GM12864 (cell line): ENCODE measurements at places on chromosomes 2 and 18.
A peak's percentile ranks its signal among the peaks of the same experiment; 100 is the strongest.

GRCh38 chr2:44579115-44579836, 217.5 kb downstream of the CAMKMT start:
- DNase-seq = no peak

GRCh38 chr2:121570036-121570666, 39.5 kb downstream of the RNU4ATAC start:
- no peak for DNase-seq

DNA sequence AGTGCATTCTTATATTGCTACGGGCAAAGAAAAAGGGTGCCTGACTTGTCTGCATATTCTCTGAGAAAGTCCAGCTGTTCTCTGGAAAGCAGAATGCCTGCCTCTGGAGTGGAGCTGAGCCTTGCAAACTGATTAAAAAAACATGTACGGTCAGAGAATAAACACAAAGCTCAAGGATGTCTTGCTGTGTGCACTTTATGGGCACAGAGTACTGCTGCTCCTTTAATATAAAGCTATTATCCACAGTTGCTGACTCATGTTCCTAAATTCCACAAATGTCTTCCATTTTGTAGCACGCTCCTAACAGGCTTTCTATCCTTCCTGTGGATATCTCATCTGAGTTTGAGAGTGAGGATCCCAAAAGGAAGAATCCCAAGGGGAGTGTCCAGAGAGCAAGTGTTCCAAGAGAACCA, 229.0 kb downstream of the MREG start:
- no peak for DNase-seq

DNA sequence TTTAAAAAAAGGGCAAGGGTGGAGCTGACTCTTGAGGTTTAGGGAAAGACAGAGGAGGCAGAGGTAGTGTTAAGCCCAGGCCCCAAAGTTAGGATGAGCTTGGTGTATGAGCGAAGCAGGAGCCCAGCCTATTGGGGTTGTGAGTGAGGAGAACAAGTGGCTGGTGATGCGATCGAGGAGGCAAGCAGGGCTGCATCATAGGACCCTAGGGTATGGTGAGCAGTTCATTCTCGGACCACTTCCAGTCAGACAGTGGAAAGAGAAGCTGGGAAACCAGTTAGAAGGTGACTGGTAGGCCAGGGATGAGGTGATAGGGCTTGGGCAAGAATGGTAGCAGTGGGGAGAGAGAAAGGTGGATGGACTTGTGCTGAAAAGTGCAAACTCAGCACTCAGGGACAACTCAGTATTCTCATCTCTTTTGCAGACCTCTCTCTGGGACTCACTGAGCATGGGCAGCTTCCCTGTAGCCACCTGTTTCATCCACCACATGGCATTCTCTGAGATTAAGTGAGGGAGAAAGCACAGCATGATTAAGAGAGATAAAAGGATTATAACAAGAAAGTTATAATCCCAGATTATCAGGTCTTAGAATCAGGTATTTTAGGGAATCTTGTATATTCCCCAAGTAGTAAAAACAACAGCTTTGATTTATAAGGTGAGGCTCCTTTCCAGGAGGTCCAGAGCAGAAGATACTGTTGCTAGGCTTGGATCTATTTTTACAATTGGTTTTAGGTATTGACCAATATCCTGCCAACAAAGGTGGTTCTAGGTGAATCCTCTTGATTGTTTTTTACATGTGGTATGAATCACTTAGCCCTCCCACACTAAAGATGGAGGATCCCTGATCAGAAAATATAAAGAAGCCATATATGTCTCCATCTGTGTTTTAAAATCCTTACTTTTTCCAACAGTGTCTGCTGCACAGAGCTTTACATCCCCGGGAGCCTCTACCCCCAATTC, 38.3 kb downstream of the XRCC5 start:
- DNase-seq = no peak

- DNase-seq = no peak
Observed at GRCh38 chr2:203740871-203741281, 34.4 kb downstream of the CD28 start.

- DNase-seq = no peak
Observed at GRCh38 chr2:55482186-55482884, 37.2 kb upstream of the CFAP36 start.

DNA sequence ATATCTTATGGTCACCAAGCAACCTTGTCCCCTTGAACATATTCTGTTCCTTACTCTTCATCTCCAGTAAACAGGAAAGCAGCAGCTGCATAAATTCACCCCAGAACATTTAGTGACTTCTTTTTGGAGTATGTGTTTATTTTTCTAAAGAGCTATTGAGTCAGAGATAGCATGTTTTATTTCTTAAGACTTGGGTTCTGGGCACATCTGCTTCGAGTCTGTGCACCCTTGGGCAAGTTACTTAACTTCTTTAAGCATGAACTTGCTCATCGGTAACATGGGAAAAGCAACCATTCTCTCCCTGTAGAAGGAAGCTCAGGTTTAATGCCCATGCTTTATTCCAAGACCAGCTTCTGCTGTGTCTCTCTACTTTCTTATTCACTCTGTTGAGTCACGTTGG, 309.3 kb upstream of the MEX3C start:
- no peak for DNase-seq

- no peak for DNase-seq
Observed at GRCh38 chr2:55712477-55713060, 18.9 kb upstream of the PNPT1 start.

DNA sequence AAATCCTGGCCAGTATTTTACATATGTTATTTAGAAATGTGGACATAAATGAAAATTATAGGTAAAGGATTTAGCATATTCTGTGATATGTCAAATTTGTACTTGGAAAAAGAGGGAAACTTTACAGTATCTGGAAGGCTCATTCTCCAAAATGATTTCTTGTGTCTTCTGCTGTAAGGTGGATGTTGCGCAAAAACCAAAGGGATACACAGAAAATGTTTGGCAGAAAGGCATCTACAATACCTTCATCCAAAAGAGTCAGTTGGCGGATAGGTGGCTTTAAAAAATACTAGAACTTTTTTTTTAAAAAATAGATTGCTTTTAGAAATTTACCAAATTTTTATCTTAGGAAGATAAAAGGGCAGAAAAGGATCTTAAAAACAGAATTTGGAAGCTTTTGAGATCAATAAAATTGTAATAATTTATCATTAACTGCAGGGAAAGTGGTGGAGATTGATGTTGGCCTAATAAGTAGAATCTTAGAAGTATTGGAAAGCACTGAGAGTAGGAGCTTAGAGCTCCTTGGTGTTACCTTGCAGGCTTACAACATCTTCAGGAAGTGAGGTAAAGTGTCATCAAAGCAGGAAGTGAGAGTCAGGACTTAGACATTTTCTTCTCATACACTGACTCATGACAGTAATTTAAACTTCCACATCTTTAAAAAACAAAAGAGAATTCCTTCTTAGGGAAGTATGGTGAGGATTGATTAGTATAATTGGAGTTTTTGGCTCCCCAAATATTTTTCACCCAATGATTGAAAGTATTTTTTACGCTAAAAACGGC, 2.1 kb downstream of the NABP1 start:
- peak; percentile 64 for DNase-seq

GRCh38 chr18:74869904-74870863, 272.5 kb downstream of the ZNF407 start:
- DNase-seq = peak; percentile 44

DNA sequence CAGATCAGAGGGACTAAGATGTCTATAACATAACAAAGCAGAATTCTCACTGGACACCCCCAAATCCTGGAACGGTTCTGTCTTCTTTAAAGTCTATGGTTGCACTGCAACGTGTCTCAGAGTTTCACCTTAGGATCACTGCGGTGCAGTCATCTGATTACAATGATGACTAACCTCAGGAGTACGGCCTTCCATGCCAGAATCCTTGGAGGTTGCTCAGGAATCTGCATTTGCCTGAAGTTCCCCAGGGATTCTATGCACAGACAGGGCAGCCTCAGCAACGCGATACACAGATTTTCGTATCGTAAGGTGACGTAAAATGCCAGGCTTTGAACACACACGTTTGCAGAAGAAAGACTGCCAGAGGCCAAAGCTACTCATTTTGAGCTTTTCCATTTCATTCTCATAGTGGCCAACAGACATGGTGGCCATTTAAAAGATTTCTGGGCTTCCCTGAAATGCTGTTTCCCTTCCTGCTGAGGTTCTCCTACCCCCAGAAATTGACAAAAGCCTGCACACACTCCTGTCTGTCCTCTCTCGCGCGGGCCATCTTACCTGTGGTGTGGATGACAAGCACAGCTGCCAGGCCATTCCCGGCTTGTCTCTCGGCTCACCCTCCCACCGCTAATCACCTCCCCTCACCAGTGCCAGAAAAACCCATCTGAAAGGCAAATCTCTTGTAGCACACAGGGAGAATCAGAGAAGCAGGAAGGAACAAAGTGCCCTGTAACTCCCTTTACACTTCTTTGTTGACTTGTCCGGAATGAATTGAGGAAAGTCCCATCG, 148.8 kb downstream of the ACKR3 start:
- no peak for DNase-seq

GRCh38 chr2:119464981-119465380, 33.3 kb downstream of the TMEM37 start:
- DNase-seq = no peak

DNA sequence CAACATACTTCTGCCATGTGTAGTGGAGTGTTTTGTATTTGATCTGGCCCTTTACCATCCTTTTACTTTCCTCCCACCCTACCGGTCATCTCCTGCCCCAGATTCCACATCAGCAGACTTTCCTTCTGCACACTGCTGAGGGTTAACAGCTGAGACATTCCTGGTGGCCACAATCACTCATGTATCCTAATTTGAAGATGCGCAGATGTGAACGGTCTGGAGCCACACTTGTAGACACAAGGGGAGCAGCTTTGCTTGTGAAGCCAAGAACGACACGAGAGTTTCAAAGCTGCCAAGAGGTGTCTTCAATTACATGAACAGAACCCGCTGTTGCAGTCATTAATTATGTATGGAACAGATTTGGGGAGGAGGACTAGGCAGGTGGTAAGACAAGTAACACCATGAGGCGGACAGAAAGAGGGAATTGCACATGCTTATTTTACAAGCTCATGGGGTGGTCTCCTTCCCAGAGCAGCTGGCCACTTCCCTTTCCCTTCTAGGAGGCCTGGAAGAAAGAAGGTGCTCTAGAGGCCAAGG, 260.7 kb upstream of the KLHL29 start:
- DNase-seq = no peak

- DNase-seq = no peak
Observed at GRCh38 chr2:200703127-200703925, 108.4 kb upstream of the BZW1 start.

DNA sequence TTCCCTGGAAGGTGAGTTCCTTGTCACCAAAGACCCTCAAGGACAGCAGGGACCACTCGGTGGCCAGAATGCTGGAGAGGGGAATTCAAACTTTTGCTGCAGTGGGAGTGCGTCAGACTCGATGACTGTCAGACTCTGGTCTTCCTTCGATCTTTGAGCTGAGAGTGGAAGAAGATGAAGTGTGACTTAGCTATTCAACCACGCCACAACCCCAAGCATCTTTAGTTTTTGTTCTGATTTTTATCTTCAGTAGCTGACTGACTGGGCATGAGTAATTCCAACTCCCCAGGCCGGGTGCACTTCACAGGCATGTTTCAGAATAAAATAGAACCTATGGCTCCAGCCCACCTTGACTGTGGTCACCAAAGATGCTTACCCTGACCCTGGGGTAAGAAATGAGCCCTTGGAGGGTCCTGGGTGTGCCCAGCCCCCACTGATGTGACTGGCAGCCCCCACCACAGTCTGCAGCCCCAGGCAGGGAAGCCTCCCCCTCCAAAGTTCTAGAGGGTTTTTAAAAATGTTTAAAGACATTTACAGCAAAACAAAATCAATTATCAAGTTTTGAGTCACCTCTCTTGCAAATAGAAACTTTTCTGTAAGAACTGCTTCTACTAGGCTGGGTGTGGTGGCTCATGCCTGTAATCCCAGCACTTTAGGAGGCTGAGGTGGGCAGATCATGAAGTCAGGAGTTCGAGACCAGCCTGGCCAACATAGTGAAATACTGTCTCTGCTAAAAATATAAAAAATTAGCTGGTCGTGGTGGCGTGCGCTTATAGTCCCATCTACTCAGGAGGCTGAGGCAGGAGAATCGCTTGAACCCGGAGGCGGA, 24.9 kb upstream of the YWHAQ start:
- DNase-seq = peak; percentile 54

DNA sequence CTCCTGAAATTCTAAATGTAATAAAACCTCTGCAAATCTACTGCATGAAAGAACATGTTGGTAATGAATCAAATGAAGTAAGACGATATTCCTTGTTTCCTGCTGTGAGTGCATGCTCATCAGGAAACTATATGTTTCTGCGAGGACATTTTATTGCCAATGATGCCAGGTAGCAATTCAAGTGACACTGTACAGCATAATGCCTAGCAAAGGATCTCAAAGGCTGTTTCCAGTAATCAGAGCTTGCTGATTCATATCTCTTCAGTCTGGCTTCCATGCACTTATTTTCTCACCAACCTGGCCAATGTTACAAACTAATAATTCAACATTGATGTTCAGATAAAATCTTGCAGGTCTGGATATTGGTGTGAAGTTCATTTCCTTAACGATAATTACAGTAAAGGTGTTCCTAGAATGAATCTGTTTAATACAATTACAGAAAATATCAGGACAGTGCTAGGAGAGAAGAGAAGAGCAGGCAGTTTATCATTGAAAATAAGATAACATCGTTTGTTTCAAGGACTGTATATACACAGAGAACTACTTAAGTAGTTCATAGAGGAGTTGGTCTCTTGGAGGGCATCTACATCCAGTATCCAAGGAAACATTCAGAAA, 568.5 kb upstream of the SOX11 start:
- DNase-seq = no peak
